ENCODE measurements at places on chromosomes 6 and 20.

DNA sequence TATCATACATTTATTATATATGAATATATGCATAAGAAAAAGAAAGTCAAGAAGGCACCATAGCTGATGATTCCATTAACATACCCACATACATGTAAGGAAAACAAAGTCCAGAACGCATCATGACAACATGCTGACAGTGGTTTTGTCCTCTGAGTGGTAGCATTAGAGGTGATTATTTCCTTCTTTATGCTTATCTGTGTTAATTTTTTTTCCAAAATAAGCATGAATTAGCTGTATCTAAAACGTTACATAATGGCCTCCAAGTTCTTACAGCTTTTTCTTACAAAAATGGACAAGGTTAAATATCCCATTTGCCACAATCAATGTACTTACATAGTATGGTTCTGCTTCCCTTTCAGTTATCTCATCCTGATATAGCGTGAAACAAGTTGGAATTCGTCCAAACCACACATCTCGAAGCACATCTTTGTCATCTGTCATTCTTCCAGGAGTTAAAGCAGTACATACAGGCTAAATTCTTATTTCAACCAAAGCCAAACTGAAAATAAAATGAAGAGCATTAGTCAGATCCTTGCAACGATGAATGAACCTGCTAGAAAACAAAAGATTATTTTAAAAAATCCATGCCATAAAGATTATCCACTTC is 9.7 kb downstream of the ATG5 start:
- no peak for DNase-seq

DNA sequence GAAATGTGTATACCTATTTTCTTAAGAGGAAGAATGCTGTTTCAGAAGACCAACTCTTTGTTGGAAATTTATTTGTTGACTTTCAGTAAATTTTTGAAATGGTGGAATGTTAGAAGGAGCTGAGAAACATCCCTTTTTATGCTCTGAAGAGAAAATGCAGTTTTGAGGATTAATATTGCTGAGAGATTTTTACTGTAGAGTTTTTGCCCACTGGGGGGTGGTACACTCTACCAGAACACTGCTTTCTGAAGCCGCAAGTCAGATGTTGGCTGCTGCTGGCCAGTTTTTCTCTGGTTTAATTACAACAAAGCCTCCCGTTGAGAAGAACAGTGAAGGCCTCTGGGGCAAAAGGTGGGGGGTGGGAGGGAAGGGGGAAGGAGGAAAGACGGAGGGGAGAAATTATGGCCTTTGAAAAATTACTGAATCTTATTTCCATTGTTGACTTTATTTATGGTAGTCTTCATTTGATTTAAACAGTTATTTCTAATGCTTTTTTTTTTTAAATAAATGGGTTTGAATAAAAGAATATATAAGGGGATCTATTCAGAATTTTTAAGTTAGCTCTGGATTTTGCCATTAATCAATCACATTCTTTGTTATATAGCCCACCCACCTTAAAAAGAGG is 3.0 kb downstream of the FLRT3 start:
- no peak for DNase-seq

- no peak for DNase-seq
Observed at GRCh38 chr20:24745206-24745605, 203.9 kb upstream of the CST7 start.

GRCh38 chr20:54065601-54066038 is 4.8 kb downstream of the BCAS1 start:
- no peak for DNase-seq

GRCh38 chr6:133093956-133094355 is 147.2 kb upstream of the EYA4 start:
- no peak for DNase-seq

GRCh38 chr6:131966443-131966842 is 15.3 kb upstream of the CCN2 start:
- no peak for DNase-seq

- no peak for DNase-seq
Observed at GRCh38 chr6:45895569-45895968, 120.1 kb downstream of the CLIC5 start.

- no peak for DNase-seq
Observed at GRCh38 chr6:125932451-125932795, 24.1 kb upstream of the HINT3 start.

- DNase-seq: no peak
Observed at GRCh38 chr20:11492386-11492785, 425.3 kb upstream of the BTBD3 start.

GRCh38 chr20:16556301-16556700 is 16.9 kb downstream of the KIF16B start:
- no peak for DNase-seq

DNA sequence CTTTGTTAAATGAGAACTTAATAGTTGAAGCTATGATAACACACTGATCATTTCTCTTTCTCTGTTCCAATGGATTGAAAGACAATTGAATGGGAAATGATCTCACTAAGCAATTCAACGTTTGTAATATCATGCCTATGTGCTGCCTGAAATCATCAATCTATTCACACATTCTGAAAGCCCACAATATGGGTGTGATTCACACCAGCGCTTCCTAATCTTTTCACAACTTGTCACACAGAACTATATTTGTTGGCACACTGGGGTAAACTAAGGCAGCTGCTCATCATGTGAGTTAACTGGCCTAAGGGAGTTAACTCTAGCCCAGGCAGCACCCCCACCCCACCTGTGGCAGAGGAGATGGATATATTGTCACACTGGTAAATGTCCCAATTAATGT is 37.1 kb upstream of the UTRN start:
- no peak for DNase-seq

DNA sequence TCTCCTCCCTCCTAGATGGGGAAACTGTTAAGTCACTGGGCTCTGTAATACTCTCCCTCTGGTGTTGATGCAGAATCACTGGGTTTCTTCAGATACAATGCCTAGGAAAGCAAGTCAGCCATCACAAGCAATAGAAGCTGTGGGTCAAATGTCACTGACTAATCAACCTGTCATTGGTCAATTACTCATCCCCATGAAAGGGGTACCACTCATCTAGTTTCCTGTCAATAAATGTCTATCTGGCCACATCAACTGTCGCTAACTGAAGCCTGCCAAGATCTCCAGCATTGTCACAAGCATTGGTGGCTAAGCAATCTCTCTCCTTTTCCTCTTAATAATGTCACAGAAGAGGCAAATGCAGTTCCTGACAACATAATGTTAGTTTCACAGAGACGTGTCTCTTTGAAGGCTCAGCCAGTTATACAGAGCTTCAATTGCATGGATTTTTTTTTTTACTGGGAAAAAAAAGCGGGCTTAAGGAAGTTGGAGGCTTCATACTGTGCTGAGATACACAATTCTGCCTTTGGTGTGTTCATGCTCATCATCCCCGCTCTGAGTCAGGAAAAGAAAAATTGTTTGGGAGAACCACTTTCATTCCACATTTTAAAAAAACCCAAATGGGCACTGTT is 355.9 kb downstream of the BTBD9 start:
- peak; percentile 15 for DNase-seq

- no peak for DNase-seq
Observed at GRCh38 chr6:35443341-35444030, 8.7 kb upstream of the FANCE start.

GRCh38 chr6:75114806-75115205 is 91.0 kb downstream of the COL12A1 start:
- no peak for DNase-seq

DNA sequence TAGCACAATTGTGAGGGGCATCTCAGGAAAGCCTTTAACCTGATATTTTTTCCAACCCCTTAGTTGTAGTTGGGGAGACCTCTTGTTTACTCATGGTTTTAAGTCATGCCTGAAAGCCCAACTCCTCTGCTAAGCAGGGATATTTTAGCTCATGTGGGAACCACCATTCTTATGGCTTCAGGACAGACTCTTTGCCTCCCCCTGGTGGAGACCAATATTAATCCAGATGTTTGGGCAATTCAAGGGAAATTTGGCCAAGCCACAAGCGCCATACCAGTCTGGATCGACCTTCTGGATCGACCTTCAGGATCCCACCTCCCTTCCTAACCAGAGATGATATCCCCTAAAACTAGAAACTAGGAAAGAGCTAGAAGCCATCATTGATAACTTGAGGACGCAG is 211.2 kb downstream of the C6orf118 start:
- DNase-seq: no peak

GRCh38 chr6:5167501-5167900 is 82.4 kb downstream of the PPP1R3G start:
- no peak for DNase-seq

GRCh38 chr20:19729672-19730071 is 28.4 kb upstream of the RIN2 start:
- DNase-seq: no peak

DNA sequence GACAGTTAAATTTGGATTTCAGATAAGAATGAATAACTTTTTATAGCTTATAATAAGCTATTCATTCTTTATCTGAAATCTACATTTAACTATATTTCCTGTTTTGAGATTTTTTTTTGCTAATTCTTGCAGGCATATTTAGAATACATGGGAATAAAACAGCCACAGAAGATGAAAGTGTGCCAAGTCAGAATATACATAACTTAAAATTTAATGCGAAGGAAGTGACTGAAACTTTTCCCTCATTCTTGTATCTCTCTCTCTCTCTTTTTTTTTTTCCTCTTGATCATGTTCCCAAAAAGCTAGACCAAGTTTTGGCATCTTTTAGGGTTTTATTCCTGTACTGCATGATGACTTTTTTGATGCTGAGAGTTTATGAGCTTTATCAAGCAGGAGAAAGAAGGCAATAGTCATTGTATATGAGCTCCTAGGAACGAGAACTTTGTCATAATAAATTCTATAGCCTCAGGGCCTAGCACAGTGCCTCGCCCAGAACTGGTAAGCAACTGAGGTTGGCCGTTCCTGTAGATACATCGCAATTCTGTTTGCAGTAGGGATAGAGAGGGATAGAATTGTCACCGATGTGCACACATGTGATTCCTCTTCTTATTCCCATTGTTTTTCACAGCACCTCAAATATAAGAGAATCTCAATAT is 205.2 kb downstream of the MYLK4 start:
- DNase-seq: no peak

DNA sequence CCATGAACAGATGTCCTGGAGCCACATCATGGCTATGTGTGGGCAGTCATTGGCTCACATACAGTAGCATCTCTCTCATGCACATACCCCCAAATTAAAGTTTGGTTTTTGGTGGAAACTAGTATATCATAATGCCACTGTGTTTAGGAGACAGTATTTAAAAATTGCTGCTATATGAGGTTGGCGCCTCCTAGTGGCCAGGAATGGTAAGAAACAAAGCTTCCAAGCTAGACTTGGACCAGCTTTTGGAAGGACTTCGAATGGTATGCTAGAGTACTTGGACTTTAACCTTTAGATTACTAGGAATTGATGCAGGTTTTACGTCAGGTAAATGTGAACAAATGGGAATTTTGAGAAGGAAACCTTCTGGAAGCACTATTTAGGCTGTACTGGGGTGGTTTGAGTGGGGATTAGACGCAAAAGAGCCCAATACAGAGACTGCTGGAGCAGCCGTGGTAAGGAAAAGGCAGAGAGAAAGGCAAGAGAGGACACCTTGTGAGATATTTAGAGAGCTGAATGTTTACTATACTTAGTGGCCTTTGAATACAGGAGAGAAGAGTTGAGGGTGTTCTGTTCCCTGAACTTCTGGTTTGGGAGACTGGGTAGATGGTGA is 23.8 kb downstream of the PRSS35 start:
- peak; percentile 33 for DNase-seq

DNA sequence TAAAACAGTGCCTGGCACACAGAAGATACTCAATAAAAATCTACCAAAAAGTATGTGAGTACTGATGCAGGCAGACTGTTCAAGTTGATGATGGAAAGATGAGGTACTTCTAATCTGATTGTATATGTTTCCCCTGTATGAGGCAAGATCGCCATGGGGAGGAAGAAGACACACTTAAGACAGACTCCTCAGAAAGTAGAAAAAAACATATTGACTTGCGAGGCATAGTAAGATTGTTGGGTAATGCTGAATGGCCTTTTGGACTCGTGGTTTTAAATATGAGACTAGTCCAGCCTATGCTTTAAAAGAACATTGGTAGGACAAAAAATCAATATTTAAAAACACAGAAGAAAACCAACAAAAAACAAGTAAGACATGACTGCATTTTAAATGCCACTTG is 72.6 kb downstream of the SHPRH start:
- DNase-seq: peak; percentile 22

- DNase-seq: no peak
Observed at GRCh38 chr6:94487371-94487770, 1068.0 kb upstream of the EPHA7 start.

DNA sequence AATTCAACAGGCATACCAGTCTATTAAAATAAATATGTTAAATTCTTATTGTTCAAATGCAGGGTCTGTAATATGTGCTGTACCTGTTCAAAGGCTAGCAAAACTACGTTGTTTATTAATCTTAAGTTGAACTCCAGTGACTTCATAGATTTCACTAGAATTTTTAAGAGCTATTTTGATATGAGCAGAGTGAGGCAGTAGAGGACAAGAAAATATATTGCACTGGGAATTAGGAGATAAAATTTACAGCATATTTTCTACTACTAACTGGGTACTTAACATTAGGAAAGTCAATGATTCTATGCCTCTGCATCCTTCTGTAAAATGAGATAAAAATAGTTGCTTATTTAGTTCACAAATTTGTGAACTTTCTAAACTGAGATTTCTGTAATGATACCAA is 162.2 kb upstream of the BMP5 start:
- DNase-seq: no peak

- DNase-seq: no peak
Observed at GRCh38 chr20:9011121-9011520, 57.8 kb upstream of the PLCB4 start.

GRCh38 chr6:140923048-140923447 is 1209.7 kb upstream of the GJE1 start:
- no peak for DNase-seq

- DNase-seq: no peak
Observed at GRCh38 chr20:61690993-61691838, 374.5 kb downstream of the TAF4 start.

- no peak for DNase-seq
Observed at GRCh38 chr6:31697555-31697954, 5.6 kb downstream of the ABHD16A start.

GRCh38 chr20:2207770-2208097 is 88.1 kb upstream of the TGM3 start:
- no peak for DNase-seq

DNA sequence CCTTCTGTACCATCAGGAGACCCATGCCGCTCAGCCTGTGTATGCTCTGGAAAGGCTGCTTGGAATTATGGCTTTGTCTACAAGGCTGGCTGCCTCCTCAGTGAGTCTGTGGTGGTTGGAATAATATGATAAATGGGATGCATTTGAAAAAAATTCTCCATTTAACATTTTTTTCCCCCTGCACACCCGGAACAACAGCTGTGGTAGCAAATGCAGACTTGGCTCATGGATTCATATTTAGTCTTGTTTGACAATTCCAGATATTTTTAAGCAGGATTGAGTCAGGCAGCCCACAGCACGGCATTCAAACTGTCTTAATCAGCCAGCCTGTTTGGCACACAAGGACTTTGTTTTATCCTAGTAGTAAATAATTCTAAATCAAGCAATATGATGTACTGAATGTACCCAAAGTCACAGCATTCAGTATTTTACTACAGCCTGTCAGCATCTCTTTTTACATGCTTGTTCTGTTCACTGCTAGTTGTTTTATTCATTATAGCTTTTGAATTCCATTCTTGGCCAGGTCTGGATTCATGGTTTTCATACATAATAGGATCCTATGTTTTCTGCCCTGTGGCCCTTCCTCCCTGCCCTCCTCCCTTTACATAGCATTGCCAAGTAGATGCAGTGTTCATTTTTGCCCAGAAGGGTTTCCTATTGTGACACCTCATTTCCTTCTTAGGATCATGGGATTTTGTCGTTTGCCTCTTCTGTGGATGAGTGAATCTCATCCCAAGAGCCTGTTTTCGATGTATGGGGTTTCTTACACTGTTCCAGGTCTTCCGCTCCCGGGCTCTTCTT is 68.1 kb downstream of the LRRC1 start:
- peak; percentile 55 for DNase-seq

Data from HFFc6 (cell line).